ENCODE measurements at places on chromosomes 6 and 20.

- no peaks in the 10 kb centered on the region for H3K27me3 ChIP-seq
- no peaks in the 10 kb centered on the region for H3K4me1 ChIP-seq
- H3K4me3 ChIP-seq = no peak overlapping the region
- no peaks in the 10 kb centered on the region for H3K36me3 ChIP-seq
Observed at GRCh38 chr6:8143945-8144344, 41.6 kb upstream of the EEF1E1 start.

DNA sequence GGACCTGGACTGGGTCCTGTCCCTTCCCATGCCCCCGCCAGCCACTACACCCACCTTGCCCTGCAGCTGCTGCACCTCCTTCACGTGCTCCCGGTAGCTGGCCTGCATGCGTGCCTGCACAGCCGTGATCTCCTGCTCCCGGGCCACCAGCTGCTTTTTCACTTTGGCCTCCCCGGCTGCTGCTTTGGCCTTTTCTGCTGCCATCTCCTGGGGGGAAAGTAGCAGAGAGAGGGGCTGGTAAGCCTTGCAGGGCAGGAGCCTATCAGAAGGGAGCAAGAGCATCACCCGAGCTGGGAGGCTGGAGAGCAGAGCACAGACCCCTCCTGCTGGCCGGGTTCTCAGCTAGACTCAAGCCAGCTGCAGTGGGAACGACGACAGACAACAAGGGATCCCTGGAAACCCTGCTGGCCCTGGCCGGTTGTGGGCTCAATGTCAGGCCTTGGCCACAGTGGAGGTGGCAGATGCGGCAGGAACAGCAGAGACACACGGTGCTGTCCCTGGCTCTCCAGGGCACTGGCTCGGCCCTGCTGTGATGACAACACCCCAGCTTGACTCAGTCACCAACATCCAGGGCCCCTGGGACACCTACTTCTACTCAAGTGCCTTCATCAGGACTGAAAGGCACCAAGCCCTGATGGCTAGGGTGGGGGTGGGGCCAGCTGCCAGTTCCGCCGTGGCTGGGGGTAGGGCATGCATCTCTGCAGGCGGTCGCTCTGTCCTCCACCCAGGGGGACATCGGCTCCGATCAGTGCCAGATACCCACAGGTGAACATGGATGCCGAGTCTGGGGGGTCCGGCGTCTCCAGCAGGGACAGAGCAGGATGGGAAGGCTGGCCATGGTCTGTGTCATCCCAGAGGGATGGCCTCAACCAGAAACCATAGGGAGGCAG, 45.3 kb downstream of the RRBP1 start:
- H3K4me3 ChIP-seq = no peak overlapping the region
- peak overlapping the region; percentile 53 for H3K27ac ChIP-seq
- peaks cover 93% of the 10 kb centered on the region for H3K36me3 ChIP-seq
- H3K27me3 ChIP-seq = no peaks in the 10 kb centered on the region

DNA sequence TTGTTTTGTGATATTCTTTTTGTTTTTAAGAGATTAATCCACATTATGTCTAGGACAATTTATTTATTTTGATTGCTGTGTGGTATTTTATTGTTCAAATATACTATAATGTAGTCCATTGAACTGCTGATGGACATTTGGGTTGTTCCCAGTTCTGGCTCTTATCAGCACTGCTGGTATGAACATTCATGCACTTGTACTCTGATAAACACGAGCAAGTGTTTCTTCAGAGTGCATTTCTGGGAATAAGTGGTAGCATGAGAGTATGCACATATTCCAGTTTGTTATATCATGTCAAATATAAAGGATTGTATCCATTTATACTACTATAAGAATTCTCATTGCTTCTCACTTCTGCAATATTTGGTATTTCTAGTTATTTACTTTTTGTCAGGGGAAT, 7.1 kb downstream of the CALHM6 start:
- H3K27ac ChIP-seq = no peak overlapping the region
- no peak overlapping the region for H3K4me3 ChIP-seq
- no peak for DNase-seq

GRCh38 chr6:106724848-106725247, 95.5 kb downstream of the QRSL1 start:
- DNase-seq = no peak
- H3K27ac ChIP-seq = no peak overlapping the region
- peaks cover 4% of the 10 kb centered on the region for H3K4me1 ChIP-seq
- no peak overlapping the region for H3K4me3 ChIP-seq

GRCh38 chr6:122042960-122043735, 356.3 kb upstream of the HSF2 start:
- H3K36me3 ChIP-seq = no peaks in the 10 kb centered on the region
- peaks cover 7% of the 10 kb centered on the region for H3K27me3 ChIP-seq
- H3K27ac ChIP-seq = no peak overlapping the region
- no peaks in the 10 kb centered on the region for H3K4me1 ChIP-seq

GRCh38 chr6:90584636-90585255, 2.1 kb downstream of the MAP3K7 start:
- no peak overlapping the region for H3K4me3 ChIP-seq
- no peak for DNase-seq
- no peaks in the 10 kb centered on the region for H3K36me3 ChIP-seq

DNA sequence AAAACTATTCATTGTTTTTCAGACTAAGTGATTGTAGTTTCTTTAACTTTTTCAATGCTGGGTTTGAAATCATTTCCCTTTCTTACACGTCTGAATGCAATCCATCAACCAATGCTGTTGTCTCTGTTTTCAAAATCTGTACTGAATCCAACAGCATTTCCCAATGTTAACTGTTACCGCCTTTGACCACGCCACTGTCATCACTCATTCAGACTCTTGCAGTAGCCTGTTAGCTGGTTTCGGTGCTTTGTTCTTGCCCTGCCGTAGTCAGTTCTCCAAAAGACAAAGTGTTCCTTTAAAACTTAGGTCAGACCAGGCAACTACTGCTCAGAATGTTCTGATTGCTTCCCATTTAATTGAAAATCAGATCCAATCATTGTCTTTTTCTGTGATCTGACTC, 131.3 kb downstream of the PLCB4 start:
- peaks cover 3% of the 10 kb centered on the region for H3K4me1 ChIP-seq
- no peak overlapping the region for H3K4me3 ChIP-seq
- no peaks in the 10 kb centered on the region for H3K27me3 ChIP-seq
- no peak for DNase-seq
- no peaks in the 10 kb centered on the region for H3K36me3 ChIP-seq

DNA sequence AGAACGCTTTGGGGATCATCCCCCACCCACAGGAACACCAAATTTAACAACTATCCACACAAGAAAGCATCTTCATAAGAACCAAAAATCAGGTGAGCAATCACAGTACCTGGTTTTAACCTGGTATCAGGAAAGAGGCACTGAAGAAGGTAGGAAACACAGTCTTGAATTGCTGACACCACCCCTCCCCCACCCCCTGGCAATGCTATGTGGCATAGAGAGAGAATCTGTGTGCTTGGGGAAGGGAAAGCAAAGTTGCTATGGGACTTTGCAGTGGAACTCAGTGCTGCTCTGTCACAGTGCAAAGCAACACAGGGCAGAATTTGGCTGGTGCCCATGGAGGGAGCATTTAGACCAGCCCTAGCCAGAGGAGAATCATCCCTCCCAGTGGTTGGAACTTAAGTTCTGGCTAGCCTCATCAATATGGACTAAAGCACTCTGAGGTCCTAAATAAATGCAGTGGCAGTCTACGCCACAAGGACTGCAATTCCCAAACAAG, 565.5 kb downstream of the EPM2A start:
- no peaks in the 10 kb centered on the region for H3K36me3 ChIP-seq
- no peaks in the 10 kb centered on the region for H3K4me1 ChIP-seq
- no peak overlapping the region for H3K4me3 ChIP-seq

DNA sequence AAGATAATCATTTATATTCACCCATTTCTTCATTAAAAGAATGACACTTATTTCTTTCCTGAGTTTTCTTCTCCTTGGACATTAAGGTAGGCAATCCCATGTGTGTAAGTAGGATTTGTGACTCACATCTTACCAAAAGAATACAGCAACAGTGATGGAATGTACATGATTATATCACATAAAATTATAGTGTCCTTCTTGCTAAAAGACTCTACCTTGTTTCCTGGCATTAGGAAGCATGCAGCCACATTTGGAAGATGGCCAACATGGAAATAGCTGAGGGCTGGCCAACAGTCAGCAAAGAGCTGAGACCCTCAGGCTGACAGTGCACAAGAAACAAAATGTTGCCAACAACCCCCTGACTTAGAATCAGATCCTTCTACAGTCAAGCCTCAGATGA, 327.9 kb upstream of the MARCKS start:
- H3K27me3 ChIP-seq = no peaks in the 10 kb centered on the region
- H3K4me3 ChIP-seq = no peak overlapping the region
- DNase-seq = no peak
- H3K4me1 ChIP-seq = no peaks in the 10 kb centered on the region

DNA sequence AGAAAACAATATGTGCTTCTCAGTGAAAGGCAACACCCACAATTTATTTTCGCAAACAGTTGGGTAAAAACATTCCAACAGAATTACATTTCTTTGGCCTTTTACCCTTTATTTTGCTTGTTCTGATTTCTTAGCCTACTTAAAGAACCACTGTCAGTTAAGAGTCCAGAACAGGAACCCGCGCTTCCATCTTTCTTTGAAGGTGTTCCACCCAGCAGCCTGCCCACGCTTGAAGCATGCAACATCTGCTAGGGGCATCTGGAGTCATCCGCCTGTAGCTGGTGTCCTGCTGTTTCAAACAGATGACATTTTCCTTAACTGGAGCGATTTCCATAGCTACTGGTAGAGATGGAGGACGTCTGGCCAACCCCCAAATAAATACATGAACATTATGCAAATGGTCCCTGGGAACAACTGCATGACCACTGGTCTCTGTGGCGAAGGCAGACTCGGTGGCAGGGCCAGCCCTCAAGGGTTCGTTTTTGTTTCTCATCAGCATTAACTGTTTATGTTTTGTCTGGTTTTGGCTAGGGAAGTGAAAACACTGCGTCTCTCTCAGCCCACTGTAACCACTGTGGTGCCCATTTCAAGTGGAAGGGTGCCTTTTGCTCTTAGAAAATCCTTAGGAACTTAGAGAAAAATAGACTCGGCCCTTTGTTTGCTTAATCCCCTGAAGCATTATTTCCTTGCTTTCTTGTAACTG, 51.6 kb downstream of the LAMA4 start:
- H3K36me3 ChIP-seq = no peaks in the 10 kb centered on the region
- H3K4me1 ChIP-seq = peaks cover 41% of the 10 kb centered on the region
- DNase-seq = no peak

GRCh38 chr6:89410788-89411144, 1.3 kb downstream of the RRAGD start:
- peak overlapping the region; percentile 78 for H3K27ac ChIP-seq
- DNase-seq = no peak
- no peaks in the 10 kb centered on the region for H3K36me3 ChIP-seq
- peaks cover 14% of the 10 kb centered on the region for H3K4me1 ChIP-seq

- no peak overlapping the region for H3K4me3 ChIP-seq
- H3K36me3 ChIP-seq = no peaks in the 10 kb centered on the region
- no peak overlapping the region for H3K27ac ChIP-seq
- DNase-seq = no peak
- H3K27me3 ChIP-seq = no peaks in the 10 kb centered on the region
Observed at GRCh38 chr6:150055131-150055530, 13.8 kb downstream of the ULBP3 start.

- no peak overlapping the region for H3K27ac ChIP-seq
- H3K36me3 ChIP-seq = no peaks in the 10 kb centered on the region
- DNase-seq = no peak
- H3K4me1 ChIP-seq = no peaks in the 10 kb centered on the region
Observed at GRCh38 chr6:21508753-21509152, 84.8 kb upstream of the SOX4 start.

GRCh38 chr20:15799871-15800270, 773.4 kb downstream of the KIF16B start:
- H3K36me3 ChIP-seq = no peaks in the 10 kb centered on the region
- no peak for DNase-seq
- H3K4me1 ChIP-seq = no peaks in the 10 kb centered on the region
- no peak overlapping the region for H3K4me3 ChIP-seq

GRCh38 chr6:44162876-44163625, 4.4 kb downstream of the CAPN11 start:
- peaks cover 27% of the 10 kb centered on the region for H3K27me3 ChIP-seq
- no peak overlapping the region for H3K27ac ChIP-seq
- no peaks in the 10 kb centered on the region for H3K4me1 ChIP-seq

GRCh38 chr6:133761706-133762105, 127.2 kb upstream of the TCF21 start:
- no peaks in the 10 kb centered on the region for H3K36me3 ChIP-seq
- H3K4me1 ChIP-seq = peaks cover 39% of the 10 kb centered on the region
- H3K27me3 ChIP-seq = no peaks in the 10 kb centered on the region
- H3K27ac ChIP-seq = peak overlapping the region; percentile 48

DNA sequence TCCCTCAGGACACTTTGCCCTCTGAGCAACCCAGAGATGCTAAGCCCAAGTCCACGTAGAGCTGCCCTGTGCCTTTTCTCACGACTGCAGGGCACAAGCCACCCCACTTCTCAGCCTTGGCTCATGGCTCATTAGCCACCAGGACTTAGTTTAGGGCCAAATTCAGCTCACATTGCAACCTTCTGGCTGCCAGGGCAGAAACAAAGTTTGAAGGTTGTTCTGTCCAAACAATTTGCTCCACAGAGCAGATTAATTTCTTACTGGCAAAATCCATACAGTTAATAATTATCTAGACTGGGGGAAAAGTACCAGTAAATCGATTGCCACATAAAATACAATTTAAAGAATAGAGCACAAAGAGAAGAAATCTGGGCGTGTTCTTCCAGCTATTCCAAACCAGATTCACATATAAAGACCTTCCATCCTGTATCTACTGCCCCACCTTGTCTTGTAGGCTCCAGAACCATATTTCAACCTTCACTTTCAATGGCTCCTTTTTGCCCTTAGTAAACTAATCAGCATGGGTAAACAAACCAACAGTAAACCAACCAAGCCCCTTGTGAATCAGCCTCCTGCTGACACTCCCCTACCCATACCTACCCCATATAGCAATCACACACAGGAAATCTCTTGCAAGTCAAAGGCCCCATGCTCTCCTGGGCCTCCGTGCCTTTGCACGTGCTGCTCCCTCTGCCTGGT, 101.9 kb downstream of the QRSL1 start:
- H3K4me1 ChIP-seq = peaks cover 15% of the 10 kb centered on the region
- DNase-seq = no peak
- H3K27ac ChIP-seq = no peak overlapping the region
- H3K27me3 ChIP-seq = no peaks in the 10 kb centered on the region
- H3K4me3 ChIP-seq = no peak overlapping the region
- H3K36me3 ChIP-seq = no peaks in the 10 kb centered on the region

- no peak overlapping the region for H3K27ac ChIP-seq
- peaks cover 12% of the 10 kb centered on the region for H3K4me1 ChIP-seq
Observed at GRCh38 chr6:21501021-21501354, 92.6 kb upstream of the SOX4 start.

GRCh38 chr20:2125474-2126112, 24.0 kb downstream of the STK35 start:
- H3K36me3 ChIP-seq = no peaks in the 10 kb centered on the region
- H3K4me1 ChIP-seq = no peaks in the 10 kb centered on the region
- no peaks in the 10 kb centered on the region for H3K27me3 ChIP-seq

GRCh38 chr6:145734486-145735355, 599 bp downstream of the EPM2A start:
- H3K27ac ChIP-seq = peak overlapping the region; percentile 98
- no peaks in the 10 kb centered on the region for H3K27me3 ChIP-seq
- peak overlapping the region; percentile 73 for H3K4me3 ChIP-seq
- DNase-seq = peak; percentile 93
- peaks cover 5% of the 10 kb centered on the region for H3K4me1 ChIP-seq
